ENCODE measurements at places on chromosomes 1 and 21.
A peak's percentile ranks its signal among the peaks of the same experiment; 100 is the strongest.

- no peak for DNase-seq
These were observed 66.4 kb downstream of the DAB1 start for GRCh38 chr1:57357462-57357861.

DNA sequence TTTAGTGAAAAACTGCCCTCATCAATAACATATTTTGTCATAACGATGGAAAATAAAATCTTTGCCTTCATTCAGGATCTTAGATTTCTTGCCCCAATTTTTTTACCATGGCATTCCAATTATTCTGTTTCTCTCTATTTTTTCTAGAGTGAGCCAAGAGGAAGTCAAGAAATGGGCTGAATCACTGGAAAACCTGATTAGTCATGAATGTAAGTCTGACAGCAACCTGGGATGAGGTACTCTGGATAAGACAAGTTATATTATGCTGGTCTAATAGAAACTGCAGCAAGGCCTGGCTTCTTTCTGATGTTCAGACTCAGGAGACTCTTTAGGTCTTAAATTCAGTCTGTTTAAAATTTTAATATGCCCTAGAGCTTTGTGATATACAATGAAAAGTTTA, 3.5 kb downstream of the RGS4 start:
- DNase-seq, result no peak

DNA sequence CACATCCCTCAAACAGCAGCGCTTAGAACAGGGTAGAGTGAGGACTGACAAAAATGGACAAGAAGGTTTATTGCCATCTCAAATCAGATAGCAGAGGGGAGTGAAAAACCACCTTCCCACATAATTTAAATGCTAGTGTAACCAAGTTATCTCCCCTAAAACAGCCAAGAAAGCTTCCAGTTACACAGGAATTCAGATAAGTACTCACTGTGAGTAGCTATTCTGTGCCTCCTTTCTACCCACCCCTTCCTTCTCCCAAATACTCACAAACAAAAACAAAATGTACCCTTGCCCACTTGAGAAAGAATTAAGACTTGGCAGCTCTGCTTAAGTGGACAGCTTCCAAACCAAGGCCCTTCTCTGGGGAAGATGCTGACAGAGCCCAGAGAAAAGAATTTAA, 9.1 kb downstream of the OTUD7B start:
- DNase-seq, result no peak

- no peak for DNase-seq
These were observed 21.5 kb downstream of the RCAN1 start for GRCh38 chr21:34593423-34593822.

GRCh38 chr1:192518700-192519099, 56.9 kb upstream of the RGS1 start:
- DNase-seq, result no peak

DNA sequence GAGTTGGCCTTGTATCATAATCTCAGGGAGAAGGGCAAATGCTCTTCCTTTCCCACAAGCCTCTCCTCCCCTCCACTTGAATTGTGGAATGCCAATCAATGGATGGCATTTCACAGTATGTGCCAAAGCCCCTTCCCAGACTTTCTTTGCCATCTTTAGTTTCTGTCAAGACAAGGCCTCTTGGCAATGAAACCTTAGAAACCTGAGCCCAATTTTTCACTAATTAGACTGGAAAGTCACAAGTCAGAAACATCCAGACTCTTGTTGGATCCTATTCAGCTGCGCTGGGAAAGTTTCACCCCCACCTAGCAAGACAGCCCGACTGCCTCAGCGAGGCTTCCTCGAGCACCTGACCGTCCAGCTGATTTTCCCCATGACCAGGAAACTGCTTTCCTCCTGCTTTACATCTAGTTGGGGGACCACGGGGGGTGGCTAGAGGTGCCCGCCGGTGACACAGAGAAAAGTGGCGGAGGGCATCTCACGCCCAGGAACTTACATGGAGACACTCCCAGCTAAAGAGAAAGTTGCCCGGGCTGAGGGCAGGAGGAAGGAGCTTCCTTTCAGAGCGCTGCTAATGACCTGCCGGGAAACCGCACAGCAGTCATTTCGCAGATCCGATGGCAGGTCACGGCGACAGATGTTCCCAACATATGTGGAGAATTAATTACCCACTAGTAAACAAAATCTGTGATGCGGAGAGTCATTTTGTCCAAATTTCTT, 302.6 kb upstream of the RRP15 start:
- no peak for DNase-seq

DNA sequence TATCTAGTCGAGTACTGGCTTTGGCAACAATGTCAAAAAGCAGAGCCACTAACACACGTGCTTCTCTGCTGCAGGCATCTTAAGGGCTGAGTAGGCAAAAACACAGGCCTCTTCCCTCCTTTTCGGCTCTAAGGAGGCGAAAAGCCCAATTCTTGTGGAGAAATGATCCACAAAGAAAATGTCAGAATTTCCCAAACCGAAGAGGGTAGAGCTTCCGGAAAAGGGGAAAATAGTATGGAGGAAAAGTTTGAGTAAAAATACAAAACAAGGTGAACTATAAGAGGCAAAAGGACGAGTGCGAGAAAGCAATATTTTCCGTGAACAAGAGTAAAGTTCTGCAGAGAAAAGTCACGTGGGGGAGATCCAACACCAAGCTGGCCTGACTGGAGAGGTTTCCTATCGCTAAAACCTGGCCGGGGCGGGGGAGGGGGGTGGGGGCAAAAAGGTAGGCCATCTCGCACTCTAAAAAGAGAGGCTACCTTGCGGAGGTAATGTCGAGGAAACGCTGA, 551 bp downstream of the ZRANB2 start:
- DNase-seq, result no peak

DNA sequence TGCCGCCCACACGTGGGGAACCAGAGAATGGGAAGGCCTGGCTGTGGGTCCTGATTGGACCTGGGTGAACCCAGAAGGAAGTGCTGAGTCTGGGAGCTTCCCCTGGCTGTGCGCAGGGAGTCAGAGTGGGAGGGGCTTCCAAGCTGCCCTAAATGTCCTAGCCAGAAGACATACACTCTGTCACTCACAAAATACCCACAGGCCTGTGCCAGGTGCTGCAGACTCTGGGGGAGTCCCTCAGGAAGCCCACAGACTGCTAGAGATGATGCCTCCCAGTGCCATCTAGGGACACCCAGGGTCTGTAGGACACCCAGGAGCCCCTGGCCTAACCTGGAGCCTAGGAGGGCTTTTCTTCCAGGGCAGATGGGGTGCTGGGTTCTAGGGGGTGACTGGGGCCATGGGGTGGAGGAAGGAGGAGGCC, 33.7 kb upstream of the LRP8 start:
- DNase-seq, result no peak

DNA sequence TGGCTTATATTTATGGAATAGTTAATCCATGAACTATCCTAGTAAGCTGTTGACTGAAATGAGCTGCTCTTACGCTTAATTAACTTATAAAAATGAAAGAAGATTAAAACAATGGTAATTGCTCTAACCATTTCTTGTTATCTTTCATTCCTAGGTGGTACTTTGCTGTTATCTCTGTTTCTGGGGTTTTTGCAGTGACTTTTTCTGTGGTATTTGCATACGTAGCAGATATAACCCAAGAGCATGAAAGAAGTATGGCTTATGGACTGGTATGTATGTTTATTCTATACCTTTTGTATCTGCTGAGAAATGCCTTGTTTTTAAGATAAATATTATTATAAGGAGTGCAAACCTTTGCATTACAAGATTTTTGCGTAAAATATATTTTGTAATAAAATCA, 71.0 kb downstream of the SASS6 start:
- DNase-seq, result no peak

- peak; percentile 67 for DNase-seq
These were observed 39.0 kb upstream of the CADM3 start for GRCh38 chr1:159132271-159132881.

GRCh38 chr1:74767490-74767889, 34.5 kb downstream of the TYW3 start:
- no peak for DNase-seq

GRCh38 chr1:229999004-229999670, 67.9 kb upstream of the GALNT2 start:
- DNase-seq, result no peak

GRCh38 chr1:36910886-36911540, 123.3 kb downstream of the GRIK3 start:
- DNase-seq, result no peak

DNA sequence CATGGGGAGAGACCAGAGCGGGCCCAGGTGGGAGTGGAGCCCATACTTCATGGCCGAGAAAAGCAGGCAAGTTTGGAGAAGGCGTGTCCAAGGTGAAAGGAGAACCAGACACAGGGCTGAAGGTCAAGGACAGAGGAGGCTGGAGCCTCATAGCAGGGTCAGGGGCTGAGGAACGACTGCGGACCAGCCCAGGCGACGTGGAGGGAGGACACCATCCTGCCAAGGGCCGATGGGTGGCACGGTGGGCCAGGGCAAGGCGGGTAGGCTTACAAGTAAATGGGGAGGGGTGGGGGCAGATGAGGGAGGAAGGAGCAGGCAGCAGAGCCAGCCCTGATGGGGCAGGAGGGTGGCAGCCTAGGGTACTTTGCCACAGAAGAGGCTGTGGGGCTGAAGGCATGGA, 18.2 kb upstream of the GPR153 start:
- DNase-seq, result no peak

DNA sequence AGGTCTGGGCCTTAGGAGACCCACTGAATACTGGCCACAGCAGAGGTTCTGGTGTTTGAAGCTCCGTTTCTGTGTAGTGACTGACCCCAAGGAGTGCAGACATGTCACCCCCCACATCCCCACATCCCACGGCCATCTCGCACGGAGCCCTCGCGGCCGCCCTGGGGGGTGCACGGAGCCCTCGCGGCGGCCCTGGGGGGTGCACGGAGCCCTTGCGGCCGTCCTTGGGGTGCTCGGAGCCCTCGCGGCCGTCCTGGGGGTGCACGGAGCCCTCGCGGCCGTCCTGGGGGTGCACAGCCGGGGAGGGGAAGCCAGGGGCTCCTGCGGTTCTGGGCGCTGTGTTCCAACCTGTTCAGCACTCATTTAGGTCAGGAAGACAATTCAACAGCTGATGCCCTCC, 68.4 kb downstream of the SCCPDH start:
- DNase-seq, result no peak

DNA sequence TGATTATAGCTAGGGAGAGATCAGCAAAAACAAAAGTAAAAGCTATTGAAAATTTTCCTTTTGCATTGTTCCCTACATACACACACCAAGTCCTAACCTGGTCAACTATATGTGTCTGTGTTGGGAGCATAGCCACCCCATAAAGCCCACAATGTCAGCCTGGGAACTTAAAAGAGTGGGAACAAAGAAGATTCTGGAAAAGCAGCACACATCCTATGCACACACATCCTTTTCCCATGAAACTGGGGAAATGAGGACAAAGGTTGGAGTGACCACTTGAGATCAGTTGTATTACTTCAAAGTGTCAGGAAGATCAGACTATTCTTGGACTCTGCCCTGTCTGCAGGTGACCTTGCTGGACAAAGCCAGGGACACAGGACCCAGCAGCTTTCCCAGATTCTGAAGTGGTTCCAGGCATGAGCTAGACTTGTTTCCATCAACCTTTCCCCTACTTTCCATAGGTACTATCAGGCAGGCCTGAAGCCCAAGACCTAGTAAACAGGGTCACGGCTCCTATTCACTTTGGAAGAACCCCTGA, 15.9 kb downstream of the TXNIP start:
- DNase-seq, result no peak

DNA sequence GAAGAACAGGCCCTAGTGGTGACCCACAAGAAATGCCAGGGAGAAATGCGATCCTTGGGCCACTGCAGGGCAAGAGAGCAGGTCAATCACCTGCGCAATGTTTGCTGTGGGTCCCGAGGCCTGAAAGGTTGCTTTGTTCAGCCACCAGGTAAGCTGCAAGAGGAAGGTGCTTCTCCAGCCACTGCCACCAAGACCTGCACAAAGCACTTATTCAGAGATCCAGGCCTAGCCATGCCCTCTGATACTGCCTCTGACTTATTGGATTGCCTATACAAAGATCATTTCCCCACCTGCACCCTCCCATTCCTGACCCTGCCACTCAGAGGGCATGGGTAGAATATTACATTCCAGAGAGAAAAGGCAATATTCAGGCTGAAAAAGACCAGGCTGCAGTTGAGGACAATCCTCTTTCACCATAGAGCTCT, 349.4 kb upstream of the NFIA start:
- DNase-seq, result no peak

- no peak for DNase-seq
These were observed 19.8 kb downstream of the CSF1 start for GRCh38 chr1:109930252-109930993.

DNA sequence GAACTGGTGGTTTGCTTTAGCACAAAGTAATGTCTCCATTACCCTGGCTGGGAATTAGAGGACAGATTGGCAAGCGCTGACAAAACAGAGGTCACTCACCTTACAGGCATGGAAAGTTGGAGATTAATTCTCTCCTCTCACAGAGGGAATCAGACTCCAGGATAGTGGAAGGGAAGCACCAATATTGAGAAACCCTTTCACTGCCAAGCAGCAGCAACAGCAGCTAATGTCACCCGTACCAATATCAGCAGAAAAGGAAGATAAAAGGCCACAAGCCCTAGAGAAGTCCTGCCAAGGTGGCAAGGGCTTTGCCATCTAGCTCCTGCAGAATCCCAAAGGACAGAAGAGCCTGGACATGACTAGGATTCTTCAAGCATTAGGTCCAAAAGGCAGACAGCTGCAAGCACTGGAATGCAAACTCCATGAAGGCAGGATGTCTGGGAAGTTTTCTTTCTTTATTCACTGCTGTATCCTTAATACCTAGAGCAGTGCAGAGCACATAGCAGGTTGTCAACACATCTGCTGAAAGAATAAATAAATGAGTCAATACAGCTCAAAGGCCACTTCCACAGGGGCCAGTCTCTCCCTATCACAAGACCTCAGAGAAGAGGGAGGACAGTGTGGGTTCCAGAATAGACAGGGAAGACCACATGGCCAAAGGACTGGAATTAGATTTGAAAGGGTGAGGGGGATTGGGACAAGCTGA, 57.2 kb downstream of the ERI3 start:
- no peak for DNase-seq

- no peak for DNase-seq
These were observed 11.7 kb downstream of the NR5A2 start for GRCh38 chr1:200038981-200039848.

- no peak for DNase-seq
These were observed 247.1 kb downstream of the CHRM3 start for GRCh38 chr1:239633432-239633831.

DNA sequence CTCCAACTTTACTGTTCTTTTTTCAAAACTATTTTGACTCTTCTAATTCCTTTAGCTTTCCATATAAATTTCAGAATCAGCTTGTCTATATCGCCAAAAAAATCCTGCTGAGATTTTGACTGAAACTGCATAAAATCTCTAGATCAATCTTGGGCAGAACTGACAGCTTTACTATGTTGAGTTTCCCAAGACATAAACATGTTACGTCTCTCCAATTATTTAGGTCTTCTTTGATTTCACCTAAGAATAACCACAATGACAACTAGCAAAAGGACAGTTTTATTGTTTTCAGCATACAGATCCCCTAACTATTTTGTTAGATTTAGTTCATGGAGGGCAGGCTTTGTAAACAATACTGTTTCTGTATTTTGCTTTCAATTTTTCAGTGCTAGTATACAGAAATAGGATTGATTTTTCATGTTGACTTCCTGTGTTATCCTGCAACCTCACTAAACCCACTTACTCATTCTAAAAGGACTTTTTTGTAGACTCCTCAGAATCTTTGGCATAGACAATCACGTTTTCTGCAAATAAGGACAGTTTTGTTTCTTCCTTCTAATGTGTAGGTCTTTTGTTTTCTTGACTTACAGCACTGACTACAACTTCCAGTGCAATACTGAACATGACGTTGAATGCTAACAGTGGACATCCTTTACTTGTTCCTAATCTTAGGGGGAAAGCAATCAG, 63.4 kb downstream of the NPHP4 start:
- no peak for DNase-seq
